ENCODE measurements at places on chromosomes 3 and 15.
A peak's percentile ranks its signal among the peaks of the same experiment; 100 is the strongest.

DNA sequence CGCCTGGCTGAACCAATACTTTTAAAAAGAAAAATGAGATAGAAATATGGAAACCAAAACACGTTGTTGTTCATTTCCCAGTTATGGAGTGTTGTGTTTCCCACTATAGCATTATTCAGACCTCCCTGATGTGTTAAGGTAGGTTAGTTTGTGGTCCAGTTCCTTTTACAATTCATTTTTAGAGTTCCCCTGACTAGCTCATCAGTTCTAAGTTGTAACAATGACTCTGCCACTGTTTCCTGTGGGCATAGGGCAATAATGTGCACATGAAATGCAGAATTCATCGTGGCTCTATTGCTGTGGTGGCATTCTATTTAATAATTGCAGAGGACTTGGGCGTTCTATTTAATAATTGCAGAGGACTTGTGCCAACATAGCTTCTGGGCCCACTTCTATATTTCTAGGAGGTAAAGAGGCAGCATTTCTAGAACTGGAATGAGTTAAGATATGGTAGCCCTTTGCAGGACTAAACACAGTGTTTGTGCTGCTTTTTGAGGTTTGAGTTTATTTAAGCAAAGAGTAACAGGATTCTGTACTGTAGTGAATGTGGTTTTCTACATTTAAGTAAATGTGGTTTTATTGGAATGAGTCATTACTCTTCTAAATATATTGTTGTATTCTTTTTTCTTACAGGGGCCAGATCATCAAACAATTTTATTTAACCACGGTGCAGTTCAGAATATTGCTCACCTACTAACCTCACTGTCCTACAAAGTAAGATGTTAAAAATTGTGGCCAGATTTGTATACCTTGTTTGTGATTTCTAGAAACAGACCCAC, 47.5 kb downstream of the ARMC8 start:
- peak; percentile 51 for DNase-seq

- peak; percentile 6 for DNase-seq
Observed at GRCh38 chr3:42369304-42369703, 41.1 kb downstream of the LYZL4 start.

GRCh38 chr3:106294121-106294520, 425.3 kb upstream of the CBLB start:
- DNase-seq, result no peak

GRCh38 chr15:53910236-53910849, 67.9 kb upstream of the UNC13C start:
- no peak for DNase-seq

DNA sequence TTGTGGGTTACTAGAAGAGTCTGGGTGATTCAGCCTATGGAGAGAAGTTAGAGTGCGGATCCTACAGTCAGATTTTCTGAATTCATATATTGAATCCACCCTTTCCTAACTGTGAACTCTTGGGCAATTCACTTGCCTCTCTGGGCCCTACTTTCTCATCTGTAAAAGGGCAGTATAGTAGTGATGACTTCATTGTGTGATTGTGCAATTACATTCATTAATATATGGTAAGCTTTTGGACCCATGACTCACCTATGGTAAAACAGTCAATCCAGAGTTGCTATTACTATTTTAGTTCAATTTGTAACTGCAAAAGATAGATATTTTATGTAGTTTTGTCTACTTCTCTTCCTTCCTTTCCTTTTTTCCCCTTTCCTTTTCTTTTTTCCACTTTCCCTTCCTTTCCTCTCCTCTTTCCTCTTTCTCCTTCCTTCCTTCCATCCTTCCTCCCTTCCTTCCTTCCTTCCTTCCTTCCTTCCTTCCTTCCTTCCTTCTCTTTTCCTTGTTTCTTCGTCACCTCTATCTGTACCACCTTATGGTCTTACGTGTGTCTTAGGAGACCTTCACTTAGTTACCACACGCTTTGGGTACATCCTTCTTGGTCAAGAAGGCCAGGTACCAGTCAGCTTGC, 37.0 kb downstream of the GMNC start:
- peak; percentile 33 for DNase-seq

DNA sequence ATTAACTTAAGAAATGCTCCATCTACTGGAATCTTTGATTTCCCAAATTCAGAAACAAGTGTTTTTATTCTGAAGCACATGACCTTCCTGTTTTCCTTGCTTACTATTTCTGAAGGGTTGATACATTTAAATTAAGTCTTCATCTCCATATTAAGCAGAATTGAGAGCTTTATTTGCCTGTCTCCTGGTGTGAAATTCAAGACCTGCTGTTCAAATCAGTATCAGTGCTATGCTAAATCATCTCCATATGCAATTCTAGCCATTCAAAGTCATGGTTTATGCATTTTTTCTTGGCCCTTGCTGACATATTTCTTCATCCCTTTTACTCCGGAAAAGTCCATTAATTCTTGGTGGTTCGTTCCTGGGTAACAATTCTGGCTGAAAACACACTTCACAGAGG, 195.4 kb downstream of the ATP8B4 start:
- DNase-seq, result no peak

DNA sequence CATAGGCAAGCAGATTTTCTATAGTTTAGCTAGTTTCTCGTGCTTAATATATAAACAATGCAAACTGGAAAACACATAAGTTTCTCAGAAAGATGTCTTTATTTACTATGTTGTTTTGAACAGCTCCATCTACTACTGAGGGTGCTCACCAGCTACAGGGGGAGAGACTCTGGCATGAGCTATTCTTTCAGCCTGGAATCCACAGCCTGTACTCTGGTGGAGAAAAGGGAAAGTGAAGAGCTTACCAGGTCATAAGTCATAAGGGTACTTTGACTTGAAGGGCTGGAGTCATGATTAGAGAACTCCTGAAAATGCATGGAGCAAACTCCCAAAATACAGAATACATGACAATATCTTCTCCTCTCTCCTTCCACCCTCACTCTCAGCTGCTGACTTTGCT, 4.4 kb upstream of the AVEN start:
- no peak for DNase-seq

GRCh38 chr3:13282358-13282985, 137.7 kb downstream of the NUP210 start:
- peak; percentile 15 for DNase-seq

GRCh38 chr3:140143367-140144069, 208.5 kb downstream of the CLSTN2 start:
- no peak for DNase-seq

DNA sequence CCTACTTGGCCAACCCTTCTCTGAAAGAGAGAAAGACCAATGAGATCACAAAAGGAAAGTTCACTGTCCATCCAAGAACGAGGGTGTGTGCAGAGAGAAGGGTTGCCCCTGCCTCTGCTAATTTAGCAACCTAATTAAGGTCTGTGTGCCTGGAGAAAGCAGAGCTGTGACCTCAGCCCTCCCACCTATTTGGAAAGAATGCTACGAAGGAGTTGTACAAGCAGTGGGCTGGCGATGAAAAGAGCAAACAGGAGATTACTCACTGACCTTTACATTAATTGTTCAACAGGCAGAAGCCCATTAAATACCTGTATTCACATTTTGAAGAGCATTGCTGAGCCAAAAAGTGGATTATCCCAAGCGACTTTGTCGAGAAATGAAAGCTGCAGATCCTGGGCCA, 314.9 kb downstream of the NTRK3 start:
- no peak for DNase-seq

DNA sequence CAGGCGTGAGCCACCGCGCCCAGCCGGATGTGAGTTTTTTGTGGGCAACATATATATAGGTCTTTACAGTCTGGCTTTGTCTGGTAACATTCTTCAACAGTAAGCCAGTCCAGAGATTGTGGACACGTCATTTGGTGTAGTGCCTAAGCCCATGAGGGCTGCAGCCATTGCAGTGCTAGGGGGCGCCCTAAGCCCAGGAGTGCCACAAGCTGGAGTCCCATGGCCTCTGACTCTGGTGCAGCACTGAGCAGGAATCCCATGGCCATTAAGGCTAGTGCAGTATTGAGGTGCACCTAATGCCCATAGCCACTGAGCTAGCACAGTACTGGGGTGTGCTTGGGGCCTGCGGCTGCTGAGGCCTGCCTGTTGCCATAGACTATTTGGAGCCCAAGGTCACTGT, 136.4 kb upstream of the NDN start:
- DNase-seq, result no peak

DNA sequence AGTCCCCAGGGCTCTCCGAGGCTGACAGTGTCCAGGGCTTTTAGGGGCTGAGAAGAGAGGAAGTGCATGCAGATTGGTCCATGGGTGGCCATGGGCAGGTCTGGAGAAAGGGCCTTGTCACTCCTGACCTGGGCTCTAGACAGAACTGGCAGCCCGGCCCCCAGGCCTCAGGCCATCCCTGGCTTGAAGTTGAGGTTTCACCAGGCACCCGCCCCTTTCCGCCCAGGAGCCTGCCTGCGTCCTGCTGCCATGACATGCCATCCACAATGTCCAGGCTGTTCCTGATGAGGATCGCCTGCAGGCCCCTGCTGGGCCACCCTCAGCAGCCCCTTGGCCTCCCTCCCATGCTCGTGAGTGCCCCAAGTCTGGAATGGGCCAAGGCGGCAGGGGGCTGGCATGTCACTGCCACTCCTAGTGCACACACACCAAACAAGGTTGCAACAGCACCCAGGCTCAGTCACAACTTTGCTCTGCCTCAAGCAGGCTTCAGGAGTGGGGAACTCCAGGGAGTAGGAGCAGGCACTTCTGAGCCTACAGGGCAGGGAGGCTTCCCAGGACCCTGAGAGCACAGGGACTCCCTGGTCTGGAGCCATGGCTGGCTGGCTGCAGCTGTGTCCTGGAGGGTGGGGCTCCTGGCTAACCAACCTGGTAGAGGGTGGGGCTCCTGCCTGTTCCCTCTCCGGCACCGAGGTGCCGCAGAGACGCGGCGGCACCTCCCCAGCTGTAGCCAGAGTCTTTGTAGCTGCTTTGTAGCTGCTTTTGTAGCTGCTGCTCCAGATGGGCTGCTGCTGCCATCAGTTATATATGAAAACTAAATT, 1457.1 kb upstream of the GBE1 start:
- no peak for DNase-seq

GRCh38 chr3:169112153-169112892, 551.2 kb downstream of the MECOM start:
- peak; percentile 67 for DNase-seq

- DNase-seq, result peak; percentile 63
Observed at GRCh38 chr3:42122261-42123011, 31.3 kb downstream of the TRAK1 start.

DNA sequence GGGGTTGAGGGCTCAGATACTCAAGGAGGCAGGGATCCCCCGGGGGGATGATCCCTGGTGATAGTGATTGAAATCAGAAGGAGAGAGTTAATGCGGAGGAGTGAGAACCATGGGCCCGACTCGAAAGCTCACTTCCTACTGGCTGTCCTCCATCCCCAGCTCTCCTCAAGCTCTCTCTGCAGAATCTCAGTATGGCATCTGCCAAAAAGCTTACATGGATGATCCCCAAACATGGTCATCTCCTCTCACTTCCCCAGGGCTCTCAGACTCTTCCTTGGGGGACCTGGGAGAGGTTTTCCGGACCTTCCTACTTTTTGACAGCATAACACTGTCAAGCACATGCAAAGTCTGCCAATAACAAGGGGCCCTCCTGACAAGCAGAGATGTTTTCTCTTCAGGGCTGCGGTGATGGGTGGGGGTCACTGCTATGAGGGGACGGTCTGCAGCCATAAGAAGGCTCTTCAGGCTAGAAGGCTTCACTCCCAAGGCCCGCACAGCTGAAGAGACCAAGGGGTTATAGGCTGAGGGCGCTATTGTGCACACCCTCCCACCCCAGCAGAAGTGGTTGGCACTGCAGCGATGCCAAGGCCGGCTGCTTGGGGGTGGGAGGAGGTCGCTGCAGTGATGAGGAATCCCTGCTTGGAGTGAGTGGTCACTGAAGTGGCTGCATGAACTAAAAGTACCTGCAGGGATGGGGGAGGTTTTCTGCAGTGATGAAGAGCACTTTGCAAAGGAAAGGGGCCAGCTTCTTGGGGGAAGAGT, 828 bp upstream of the VWA5B2 start:
- no peak for DNase-seq

DNA sequence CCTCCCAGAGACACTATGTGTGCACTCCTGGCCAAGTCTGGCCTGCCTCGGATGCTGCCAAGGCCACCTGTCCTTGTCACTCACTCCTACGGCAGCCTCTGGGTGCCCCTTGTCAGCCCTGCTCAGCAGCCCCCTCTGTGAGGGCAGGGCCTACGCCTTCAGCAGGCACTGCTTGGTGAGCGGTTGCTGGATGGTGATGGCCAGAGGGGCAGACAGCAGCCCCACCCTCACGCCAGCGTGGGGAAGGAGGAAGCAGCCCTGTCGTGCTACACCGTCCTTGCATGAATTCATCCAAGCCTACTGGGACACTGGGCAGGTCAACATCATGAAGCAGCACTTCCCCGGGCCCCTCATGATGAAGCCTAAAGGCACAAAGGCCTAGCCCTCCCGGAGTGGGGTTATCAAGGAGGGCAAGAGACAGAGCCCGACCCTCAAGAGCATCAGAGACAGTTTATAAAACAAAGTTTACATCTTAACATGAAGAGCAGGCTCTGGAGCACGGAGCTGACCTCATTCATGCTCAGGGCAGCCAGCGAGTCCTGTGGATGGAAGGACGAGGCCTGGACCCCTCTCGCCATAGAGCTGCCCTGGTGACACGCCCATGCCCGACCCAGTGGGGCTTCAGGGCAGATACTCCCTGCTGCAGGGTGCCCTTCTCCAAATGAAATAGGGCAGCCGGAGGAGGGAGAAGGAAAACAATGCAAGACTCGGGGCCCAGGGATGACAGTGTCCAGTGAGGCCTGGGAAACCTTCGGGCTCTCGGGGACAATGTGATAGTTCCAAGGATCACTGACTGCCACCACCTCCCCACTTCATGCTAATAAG, 25.3 kb downstream of the CHDH start:
- DNase-seq, result no peak

- DNase-seq, result peak; percentile 23
Observed at GRCh38 chr3:34015204-34016142, 217.0 kb downstream of the PDCD6IP start.

GRCh38 chr3:55191911-55192775, 264.3 kb upstream of the LRTM1 start:
- peak; percentile 96 for DNase-seq

- no peak for DNase-seq
Observed at GRCh38 chr3:128296469-128297251, 143.4 kb downstream of the EEFSEC start.

DNA sequence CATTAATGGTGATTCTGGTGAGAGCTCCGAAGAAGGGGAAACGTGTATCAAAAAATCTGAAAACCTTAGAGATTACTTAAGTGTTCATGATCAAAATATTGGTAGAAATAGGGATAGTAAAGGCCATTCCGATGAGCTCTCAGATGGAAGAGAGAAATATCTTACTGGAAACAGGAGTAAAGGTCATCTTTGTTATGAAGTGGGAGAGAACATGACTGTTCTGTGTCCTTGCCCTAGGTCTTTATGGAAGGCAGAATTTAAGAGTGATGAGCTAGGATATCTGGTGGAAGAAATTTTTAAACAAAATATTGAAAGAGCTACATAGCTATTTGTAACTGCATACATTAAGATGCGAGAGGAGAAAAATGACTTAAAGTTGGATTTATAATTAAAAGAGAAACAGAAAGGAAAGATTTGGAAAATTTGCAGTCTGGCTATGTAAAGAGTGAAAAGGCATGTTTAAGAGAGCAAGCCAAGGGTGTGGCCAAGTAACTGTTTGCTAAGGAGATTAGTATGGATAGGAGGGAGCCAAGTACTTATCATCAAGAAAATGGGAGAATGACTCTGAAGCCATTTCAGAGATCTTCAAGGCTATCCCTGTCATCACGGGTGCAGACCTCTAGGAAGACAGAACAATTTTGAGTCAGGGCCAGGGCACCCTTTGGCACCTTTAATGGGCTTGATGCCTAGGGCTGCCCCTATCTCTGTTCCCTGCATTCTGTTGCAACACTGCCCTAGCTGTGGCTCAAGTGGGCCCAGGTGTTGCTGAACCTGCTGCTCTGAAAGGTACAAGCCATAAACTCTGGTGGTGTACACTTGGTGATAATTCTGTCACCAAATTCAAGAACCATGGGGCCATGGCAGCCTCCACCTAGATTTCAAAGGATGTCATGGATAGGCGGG, 27.3 kb downstream of the SLMAP start:
- no peak for DNase-seq

All from GM23248 (cell line).